ENCODE measurements at places on chromosomes 1 and 21. TPM values are rescaled to one million over a fixed set of nuclear protein-coding genes. Genes with fewer than 3 reads are reported as not detected.

GRCh38 chr1:6257541-6258069, 3.3 kb downstream of the GPR153 start:
- H3K4me3 ChIP-seq = no peak overlapping the region
- no peaks in the 10 kb centered on the region for H3K27me3 ChIP-seq
- no peaks in the 10 kb centered on the region for H3K4me1 ChIP-seq
- DNase-seq = no peak
- no peaks in the 10 kb centered on the region for H3K36me3 ChIP-seq
- H3K27ac ChIP-seq = no peak overlapping the region

DNA sequence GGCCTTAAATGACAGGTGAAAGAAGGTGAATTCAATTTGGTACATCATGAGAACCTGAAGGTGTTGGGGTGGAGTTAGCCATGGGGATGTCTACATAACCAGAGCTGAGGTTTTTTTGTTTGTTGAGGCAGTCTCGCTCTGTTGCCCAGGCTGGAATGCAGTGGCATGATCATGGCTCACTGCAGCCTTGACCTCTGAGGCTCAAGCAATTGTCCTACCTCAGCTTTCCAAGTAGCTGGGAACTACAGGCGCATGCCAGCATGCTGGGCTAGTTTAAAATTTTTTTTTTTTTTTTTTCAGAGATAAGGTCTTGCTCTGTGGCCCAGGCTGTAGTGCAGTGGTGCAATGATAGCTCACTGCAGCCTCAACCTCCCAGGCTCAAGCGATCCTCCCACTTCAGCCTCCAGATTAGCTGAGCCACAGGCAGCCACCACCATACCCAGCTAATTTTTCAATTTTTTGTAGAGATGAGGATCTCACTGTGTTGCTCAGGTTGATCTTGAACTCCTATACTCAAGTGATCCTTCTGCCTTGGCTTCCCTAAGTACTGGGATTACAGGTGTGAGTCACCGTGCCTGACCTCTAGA, 1.9 kb upstream of the MPZ start:
- peaks cover 7% of the 10 kb centered on the region for H3K4me1 ChIP-seq
- no peak for DNase-seq
- no peak overlapping the region for H3K27ac ChIP-seq
- H3K36me3 ChIP-seq = no peaks in the 10 kb centered on the region
- H3K4me3 ChIP-seq = no peak overlapping the region

DNA sequence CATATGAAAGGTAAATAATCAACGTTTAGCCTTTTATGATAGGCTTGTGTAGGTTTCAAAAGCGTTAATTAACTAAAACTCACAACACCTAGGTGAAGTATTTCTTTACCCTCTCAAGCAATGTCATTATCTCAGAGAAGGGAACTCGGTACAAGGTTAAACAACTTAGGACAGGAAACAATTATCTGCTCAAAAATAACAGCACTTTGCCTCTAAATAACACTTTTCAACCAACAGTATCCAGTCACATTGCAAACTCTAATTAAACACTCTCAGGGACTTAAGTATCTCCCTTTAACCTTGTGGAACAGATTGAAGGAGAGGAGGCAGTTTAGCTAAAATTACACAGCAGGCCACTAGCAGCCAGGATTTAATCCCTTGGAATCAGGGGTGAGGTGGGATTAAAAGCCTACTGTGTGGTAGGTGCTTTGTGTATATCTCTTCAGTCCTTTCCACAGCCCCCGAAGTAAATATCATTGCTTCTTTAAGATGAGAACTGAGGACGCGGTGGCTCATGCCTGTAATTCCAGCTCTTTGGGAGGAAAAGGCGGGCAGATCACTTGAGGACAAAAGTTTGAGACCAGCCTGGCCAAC, 5.2 kb upstream of the AKNAD1 start:
- H3K4me1 ChIP-seq = no peaks in the 10 kb centered on the region
- H3K27me3 ChIP-seq = no peaks in the 10 kb centered on the region
- no peak overlapping the region for H3K4me3 ChIP-seq
- no peak overlapping the region for H3K27ac ChIP-seq
- H3K36me3 ChIP-seq = no peaks in the 10 kb centered on the region

Gene LCE2C
- not detected for total RNA-seq

Gene NEXN
- 17.2 TPM for total RNA-seq

Gene HSD11B1
- 0.54 TPM for total RNA-seq

Measured in GM23248 (cell line).